ENCODE measurements at places on chromosomes 6 and 20.

GRCh38 chr20:17138237-17138636 lies 88.6 kb upstream of the PCSK2 start:
- DNase-seq = no peak

DNA sequence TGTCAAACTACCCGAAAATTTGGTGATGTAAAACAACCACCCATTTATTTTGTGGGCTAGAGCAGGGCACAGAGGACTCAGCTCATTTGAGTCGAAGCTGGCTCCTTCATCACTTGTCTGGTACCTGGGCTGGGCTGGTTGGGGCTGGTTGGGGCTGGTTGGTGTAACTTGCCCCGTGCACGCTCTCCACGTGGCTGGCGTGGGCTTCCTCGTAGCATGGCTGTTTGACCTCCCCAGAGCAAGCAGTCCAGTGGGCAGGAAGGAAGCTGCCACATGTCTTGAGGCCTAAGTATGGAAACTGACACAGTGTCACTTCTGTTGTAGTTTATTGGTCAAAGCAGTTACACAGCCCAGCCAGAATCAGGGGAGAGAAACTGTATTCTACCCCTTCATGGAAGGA lies 27.1 kb downstream of the BCAS4 start:
- DNase-seq = no peak

GRCh38 chr6:109793792-109794191 lies 102.7 kb downstream of the FIG4 start:
- DNase-seq = no peak

- DNase-seq = no peak
Observed at GRCh38 chr6:18507018-18507415, 119.9 kb downstream of the RNF144B start.

- DNase-seq = no peak
Observed at GRCh38 chr6:157718503-157719187, 104.4 kb upstream of the SNX9 start.
